PC-9 (cell line): ENCODE measurements at places on chromosomes 13 and 19.

DNA sequence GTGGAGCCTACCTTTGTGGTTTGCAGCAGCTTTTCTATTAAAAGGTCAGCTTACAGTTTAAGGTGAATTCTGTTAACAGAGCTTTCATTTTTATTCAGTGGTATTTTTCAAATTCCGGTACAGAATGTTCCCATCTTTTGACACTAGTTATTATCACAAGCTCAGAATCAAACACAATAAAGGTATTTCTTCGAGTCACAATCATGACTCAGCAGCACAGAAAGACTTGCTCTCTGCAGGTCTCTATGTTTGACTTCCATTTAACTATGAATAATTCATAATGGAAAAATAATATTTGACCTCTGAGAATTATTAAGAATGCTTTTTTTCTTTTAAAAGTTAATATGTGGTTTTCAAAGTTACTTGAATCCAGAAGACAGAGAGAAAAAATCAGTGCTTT, 28.2 kb downstream of the DACH1 start:
- no peaks in the 10 kb centered on the region for H3K27me3 ChIP-seq
- no peaks in the 10 kb centered on the region for H3K4me1 ChIP-seq
- no peak overlapping the region for H3K4me3 ChIP-seq
- DNase-seq: no peak
- H3K36me3 ChIP-seq: no peaks in the 10 kb centered on the region
- no peak overlapping the region for H3K27ac ChIP-seq

DNA sequence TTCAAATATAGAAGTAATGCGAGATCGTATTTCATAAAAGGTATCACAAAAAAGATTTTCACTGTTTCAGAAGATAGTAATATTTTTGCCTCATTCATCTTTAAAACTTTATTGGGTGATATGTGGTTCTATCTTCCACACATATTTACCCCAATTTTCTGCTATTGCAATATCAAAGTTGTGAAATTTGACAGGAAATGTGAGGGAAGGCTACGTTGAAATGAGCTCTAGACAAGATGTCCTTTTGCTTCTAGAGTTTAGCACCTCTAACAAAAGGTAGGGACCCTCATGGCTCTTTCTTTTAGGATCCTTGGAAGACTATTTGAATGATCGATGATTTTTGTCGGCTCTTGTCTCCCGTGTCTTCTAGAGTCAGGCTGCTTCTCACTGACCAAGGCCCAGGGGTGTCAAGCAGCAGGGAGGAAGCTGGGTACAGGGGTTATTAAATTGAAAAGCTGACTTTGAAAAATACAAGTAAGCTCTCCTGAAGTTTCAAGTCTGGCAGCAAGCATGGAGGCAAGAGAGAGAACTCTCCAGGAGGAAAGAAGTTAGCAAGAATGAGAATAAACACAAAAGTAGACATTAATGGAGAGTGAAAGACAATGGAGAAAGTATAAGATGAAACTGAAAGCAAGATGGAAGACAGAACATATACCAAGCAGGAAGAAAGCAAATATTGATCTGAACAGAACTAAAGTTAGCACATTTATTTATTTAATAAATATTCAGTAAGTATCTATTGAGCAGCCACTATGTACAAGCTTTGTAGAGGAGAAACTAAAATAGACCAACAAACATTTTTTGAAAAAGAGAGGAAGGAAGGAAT, 73.4 kb downstream of the RUBCNL start:
- no peaks in the 10 kb centered on the region for H3K36me3 ChIP-seq
- no peak for DNase-seq
- no peak overlapping the region for H3K4me3 ChIP-seq
- H3K27ac ChIP-seq: no peak overlapping the region

GRCh38 chr19:49488863-49489537, 1.6 kb downstream of the RPL13A start:
- H3K4me1 ChIP-seq: peaks cover 18% of the 10 kb centered on the region
- peak overlapping the region; percentile 96 for H3K4me3 ChIP-seq
- peaks cover 51% of the 10 kb centered on the region for H3K36me3 ChIP-seq
- H3K27me3 ChIP-seq: no peaks in the 10 kb centered on the region

GRCh38 chr13:97752961-97753668, 200.4 kb upstream of the IPO5 start:
- H3K27me3 ChIP-seq: peaks cover 15% of the 10 kb centered on the region; the same call in 1 of the 2 replicates
- H3K36me3 ChIP-seq: no peaks in the 10 kb centered on the region
- DNase-seq: no peak
- no peaks in the 10 kb centered on the region for H3K4me1 ChIP-seq
- H3K27ac ChIP-seq: no peak overlapping the region

GRCh38 chr13:80341101-80341755, at the start of gene SPRY2:
TSS of gene SPRY2 (minus strand) at chr13:80341126. CDS start at chr13:80337705, 3,421 bp downstream.
- peaks cover 7% of the 10 kb centered on the region; the same call in 1 of the 2 replicates for H3K36me3 ChIP-seq
- peaks cover 8% of the 10 kb centered on the region for H3K4me1 ChIP-seq
- peak within 1 kb of the TSS; percentile 72 for H3K27ac ChIP-seq
- H3K27me3 ChIP-seq: no peaks in the 10 kb centered on the region

DNA sequence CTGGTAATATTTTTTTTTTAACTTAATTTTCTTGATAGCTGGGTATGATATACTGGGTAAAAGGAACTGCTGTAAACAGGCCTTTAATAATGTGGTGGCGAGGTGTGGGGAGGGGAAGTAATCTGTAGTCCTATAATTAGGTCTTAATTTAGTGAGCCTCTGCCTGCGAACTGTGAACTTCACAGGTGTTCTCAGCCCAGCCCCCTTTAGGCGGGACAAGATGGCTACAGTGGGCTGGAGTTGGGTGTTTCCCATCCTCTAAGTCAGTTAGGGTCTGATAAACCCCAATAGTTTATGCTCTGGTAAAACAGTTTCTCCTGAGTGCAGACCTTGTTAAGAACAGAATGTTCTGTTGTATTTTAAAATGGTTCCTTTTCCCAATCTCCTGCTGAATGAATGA, 97.6 kb upstream of the SERP2 start:
- H3K4me3 ChIP-seq: no peak overlapping the region
- peaks cover 17% of the 10 kb centered on the region for H3K4me1 ChIP-seq
- H3K36me3 ChIP-seq: no peaks in the 10 kb centered on the region
- H3K27ac ChIP-seq: no peak overlapping the region
- no peak for DNase-seq

- no peaks in the 10 kb centered on the region for H3K36me3 ChIP-seq
- no peaks in the 10 kb centered on the region for H3K4me1 ChIP-seq
- no peak overlapping the region for H3K27ac ChIP-seq
These were observed 57.9 kb downstream of the MBD3L2B start for GRCh38 chr19:6963244-6963852.

DNA sequence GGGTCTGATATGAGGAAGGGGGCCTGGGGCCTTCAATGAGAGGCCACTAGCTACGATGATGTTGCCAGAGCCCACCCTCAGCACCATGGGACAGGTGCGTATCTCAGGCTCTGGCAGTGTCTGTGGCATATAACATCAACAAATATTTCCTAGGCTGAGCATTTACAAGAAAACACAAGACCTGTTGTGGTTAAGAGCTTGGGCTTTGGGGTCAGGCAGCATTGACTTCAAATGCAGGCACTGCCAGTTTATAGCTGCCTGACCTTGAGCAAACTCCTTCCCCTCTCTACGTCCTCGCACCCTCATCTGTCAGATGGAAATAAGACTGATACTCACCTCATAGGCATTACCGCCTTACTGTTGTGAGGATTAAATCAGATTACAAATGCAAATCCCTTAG, 156.0 kb downstream of the KATNAL1 start:
- H3K27ac ChIP-seq: no peak overlapping the region
- no peak for DNase-seq
- H3K36me3 ChIP-seq: no peaks in the 10 kb centered on the region
- no peaks in the 10 kb centered on the region for H3K4me1 ChIP-seq
- H3K27me3 ChIP-seq: no peaks in the 10 kb centered on the region

- DNase-seq: peak; percentile 66
- no peak overlapping the region for H3K27ac ChIP-seq
- H3K27me3 ChIP-seq: no peaks in the 10 kb centered on the region
- 0 out of 2 replicates have a peak, but pooled peaks cover 5% of the 10 kb centered on the region for H3K36me3 ChIP-seq
- H3K4me3 ChIP-seq: no peak overlapping the region
These were observed 1.3 kb downstream of the IZUMO1 start for GRCh38 chr19:48745208-48745995.

DNA sequence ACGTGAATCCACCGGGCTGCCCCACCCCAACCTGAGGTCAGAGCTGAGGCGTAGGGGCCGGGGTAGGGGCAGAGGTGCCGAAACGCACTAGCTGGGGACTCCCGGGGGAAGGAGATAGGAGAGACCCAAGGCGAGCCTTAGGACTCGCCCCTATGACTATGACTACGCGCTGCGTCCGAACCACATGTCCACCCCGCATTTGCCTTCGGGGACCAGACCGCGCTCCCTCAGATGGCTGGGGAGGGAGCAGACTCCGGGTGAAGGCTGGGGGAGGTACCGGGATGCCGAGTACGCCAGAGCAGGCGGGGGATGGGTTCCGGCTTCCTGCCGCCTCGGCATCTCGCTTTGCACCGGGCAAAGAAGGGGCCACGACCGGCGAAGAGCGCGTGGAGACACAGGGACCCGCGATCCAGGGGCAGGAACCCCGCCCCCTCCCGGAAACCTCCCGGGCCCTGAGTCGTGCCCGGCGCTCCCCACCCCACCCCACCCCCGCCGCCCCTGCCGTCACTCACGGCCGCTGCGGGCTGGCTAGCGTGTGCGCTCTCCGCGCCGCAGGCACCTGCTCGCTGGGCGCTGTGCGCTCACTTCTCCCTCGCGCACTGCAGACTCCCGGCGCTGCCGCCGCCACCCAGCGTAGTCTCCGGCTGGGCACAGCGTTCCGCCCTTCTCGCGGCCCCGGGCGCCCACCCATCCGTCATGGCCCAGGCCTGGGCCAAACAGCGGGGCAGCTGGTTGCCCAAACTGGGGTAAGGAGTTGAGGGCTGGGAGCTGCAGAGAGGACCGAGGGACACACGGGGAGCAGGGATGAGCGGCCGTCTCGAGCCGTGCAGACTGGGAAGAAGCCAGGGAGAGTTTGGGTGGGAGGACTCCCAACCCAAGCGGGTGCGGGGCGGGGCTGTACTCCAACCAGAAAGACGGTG, 622 bp upstream of the VSTM2B start:
- H3K4me3 ChIP-seq: no peak overlapping the region
- H3K27me3 ChIP-seq: peaks cover 33% of the 10 kb centered on the region
- no peak for DNase-seq

DNA sequence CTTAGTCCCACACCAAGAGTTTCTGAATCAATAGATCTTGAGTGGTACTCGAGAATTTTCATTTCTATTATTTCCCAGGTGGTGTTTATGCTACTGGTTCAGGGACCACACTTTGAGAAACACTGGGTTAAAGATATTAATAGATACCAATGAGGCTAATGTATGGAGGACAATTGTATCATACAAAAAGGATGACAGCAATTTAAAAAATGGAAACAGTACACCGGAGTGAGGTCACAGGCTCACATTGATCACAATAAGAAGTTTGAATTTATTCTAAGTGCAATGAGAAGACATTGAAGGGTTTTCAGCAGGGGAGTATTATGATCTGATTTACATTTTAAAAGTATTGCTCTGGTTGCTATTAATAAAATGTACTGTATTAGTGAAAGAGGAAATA, 488.3 kb downstream of the PCDH17 start:
- H3K27me3 ChIP-seq: no peaks in the 10 kb centered on the region
- no peak overlapping the region for H3K27ac ChIP-seq
- no peak overlapping the region for H3K4me3 ChIP-seq
- no peaks in the 10 kb centered on the region for H3K36me3 ChIP-seq
- DNase-seq: no peak

GRCh38 chr13:41145136-41145908, 12.7 kb upstream of the KBTBD6 start:
- no peaks in the 10 kb centered on the region for H3K27me3 ChIP-seq
- H3K4me3 ChIP-seq: no peak overlapping the region
- H3K36me3 ChIP-seq: no peaks in the 10 kb centered on the region
- DNase-seq: no peak
- no peak overlapping the region for H3K27ac ChIP-seq

DNA sequence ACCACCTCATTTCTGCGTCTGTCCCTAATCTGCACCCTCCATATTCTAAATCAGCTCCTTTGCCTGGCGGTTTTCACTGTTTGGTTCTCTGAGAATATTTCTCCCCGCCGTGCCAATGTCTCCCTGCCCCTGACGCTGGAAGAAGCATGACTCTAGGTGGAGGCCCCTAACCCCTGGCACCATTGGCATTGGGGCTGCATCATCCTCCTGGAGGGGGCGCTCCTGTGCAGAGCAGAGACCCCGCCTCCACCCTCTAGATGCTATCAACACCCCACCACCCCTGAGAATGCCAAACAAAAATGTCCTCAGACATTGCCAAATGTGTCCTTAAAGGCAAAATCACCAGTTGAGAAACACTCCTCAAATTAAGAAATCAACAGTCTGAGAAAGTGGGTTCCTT, 6.5 kb downstream of the ZSCAN5B start:
- H3K27ac ChIP-seq: no peak overlapping the region
- no peak for DNase-seq
- H3K36me3 ChIP-seq: no peaks in the 10 kb centered on the region

DNA sequence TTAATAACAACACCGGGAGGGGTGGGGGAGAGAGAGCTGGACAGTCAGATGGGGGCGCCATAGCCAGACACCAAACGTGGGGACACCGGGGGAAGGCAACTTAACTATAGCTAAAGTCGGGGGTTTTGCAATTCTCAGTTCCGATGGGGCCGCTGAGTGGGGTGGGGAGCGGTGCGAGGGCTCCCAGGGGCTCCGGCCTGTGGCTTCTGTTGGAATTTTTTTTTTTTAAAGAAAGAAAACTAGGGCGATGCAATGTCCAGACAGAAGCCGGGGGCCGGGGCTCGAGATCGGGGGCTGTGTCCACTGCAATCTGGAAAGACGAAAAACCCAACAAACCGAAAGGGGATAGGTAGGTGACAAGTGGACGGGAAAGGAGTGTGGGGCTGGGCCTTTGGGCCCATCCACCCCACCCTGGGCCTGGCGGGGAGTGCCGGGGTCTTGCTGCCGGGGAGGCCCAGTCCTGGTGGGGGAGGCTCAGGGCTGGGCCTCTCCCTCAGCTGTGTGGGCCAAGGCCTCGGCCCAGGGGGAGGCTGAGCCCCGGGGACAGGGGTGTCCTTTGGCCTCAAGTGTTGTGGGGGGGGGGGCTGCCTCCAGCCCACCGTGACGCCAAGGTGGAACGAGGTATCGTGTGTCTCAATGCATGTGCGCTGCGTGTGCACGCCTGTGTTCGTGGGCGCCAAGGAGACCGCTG, 17.3 kb downstream of the PRKCSH start:
- no peak for DNase-seq
- H3K27me3 ChIP-seq: no peaks in the 10 kb centered on the region
- no peaks in the 10 kb centered on the region for H3K4me1 ChIP-seq
- no peaks in the 10 kb centered on the region; the same call in 1 of the 2 replicates for H3K36me3 ChIP-seq

- H3K27ac ChIP-seq: no peak overlapping the region
- no peaks in the 10 kb centered on the region for H3K27me3 ChIP-seq
- H3K4me3 ChIP-seq: no peak overlapping the region
- H3K36me3 ChIP-seq: peaks cover 18% of the 10 kb centered on the region; the same call in 1 of the 2 replicates
- no peaks in the 10 kb centered on the region for H3K4me1 ChIP-seq
- DNase-seq: no peak
These were observed 567.5 kb downstream of the MYO16 start for GRCh38 chr13:109196948-109197347.
